Retina (tissue), 1 donor: ENCODE measurements at places on chromosomes 6 and 20.

- DNase-seq, result no peak
Measured at GRCh38 chr6:16493112-16493511, 254.7 kb downstream of the GMPR start.

- no peak for DNase-seq
Measured at GRCh38 chr20:8168785-8169288, 36.8 kb downstream of the PLCB1 start.

DNA sequence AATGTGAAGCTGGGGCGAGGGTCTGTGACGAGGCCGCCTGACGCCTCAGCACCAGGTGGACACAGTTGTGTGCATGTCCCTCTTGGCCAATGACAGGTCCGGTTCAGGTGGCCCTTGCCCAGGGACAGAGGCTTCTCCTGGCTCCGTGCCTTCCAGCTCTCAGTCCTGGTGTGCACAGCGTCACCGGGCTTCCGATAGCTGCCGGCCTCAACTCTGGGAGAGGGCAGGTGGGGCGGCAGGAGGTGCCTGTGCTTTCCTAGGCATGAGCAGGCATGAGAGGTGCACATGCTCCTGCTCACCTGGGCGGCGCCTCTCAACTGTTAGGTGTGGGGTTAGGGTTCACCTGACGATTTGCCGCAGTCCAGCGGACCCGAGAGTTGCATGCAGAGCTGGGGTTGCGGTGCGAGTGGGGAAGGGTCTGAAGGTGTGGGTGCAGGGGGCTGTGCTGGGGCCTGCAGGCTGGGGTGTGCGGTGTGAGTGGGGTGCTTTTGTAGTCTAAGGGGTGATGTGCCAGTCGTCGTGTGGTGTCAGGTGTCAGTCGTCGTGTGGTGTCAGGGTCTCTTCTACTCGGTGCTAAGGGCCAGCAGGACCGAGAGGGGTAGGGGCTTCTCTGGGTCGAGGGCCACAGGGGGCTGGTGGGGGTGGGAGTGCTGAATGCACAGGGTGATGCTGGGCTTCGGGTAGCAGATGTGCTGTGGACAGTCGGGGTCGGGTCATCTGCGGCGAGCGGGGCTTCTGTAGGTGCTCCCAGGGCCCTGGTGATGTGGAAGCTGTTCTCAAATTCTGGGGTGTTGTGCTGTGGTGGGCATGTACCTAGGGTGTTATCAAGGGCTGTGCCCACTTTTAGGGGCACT lies 3.8 kb upstream of the SOX18 start:
- DNase-seq, result no peak

GRCh38 chr20:57389695-57390603 lies 1.2 kb upstream of the RBM38 start:
- peak; percentile 60 for DNase-seq
